ENCODE measurements at places on chromosomes 5 and 9.

DNA sequence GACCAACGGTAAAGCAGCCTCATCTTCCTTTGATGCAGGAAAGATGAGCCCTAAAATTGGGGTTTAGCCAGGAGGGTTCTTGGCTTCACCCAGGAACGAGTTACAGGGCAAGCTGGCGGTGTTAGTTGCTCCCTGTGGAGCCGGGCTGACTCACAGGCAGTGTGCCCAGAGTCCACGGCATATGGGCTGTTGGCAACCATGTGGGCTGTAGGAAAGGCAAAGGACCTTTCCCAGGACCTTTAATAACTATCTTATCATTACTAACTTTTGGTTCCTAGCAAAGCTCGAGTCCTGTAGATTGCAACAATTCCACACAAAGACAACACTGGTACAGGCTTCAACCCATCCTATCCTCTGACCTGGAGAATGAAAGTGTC lies 29.8 kb upstream of the CLPTM1L start:
- no peak for DNase-seq

- no peak for DNase-seq
Measured at GRCh38 chr5:1133510-1134201, 21.8 kb upstream of the SLC12A7 start.

GRCh38 chr5:163506095-163506457 lies 657 bp downstream of the MAT2B start:
- no peak for DNase-seq

GRCh38 chr5:41194339-41194738 lies 19.0 kb downstream of the C6 start:
- DNase-seq, result no peak

- DNase-seq, result no peak
Measured at GRCh38 chr9:34382054-34382453, 5.4 kb upstream of the MYORG start.

- DNase-seq, result no peak
Measured at GRCh38 chr9:81308404-81308803, 380.9 kb downstream of the TLE1 start.

GRCh38 chr9:87275047-87275725 lies 222.5 kb upstream of the DAPK1 start:
- no peak for DNase-seq

DNA sequence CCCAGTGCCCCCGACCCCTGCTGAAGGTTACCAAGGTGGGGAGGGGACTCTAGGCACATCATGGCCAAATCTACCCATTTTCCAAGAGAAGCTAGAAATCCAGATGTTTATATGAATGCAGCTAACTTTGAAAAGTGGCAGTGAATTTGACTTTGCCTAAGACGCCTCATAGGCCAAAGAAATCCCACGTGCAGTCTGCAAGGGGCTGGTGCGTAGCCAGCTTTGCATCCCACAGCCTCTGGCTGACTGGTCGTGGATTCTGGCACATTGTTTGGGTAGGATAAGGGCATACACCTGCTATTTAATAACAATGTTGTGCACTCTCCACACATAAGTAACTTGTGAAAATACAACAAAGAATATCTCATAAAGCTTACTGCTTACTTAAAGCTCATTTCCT lies 3.5 kb upstream of the GADD45G start:
- DNase-seq, result no peak

DNA sequence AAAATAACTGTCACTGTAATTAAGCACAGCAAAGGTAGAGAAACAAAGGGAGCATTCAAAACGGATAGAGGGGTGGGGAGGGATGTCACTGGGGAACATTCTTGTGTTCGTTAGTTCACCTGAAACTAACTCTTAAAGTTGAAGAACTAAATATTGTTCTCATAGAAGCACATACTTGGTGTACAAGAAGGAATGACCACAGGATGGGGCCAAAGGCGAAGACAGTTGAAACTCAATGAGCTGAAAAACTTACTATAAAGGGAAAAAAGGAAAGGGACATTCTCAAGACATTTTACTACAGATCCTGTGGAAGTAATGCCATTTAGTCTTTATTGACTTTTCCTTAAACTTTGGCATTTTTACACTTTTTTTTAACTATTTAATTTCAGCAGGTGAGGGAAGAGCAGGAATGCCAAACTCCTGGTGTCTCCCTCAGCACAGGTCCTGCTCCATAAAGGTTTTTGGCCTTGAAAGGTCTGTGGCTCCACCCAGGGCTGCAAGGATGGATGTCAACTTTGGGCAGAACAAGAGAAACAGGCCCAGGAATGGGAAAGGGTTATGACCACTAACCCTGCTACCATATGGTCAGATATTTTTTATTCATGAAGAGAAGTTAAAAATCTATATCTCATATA lies 197.6 kb upstream of the RASA1 start:
- DNase-seq, result no peak

DNA sequence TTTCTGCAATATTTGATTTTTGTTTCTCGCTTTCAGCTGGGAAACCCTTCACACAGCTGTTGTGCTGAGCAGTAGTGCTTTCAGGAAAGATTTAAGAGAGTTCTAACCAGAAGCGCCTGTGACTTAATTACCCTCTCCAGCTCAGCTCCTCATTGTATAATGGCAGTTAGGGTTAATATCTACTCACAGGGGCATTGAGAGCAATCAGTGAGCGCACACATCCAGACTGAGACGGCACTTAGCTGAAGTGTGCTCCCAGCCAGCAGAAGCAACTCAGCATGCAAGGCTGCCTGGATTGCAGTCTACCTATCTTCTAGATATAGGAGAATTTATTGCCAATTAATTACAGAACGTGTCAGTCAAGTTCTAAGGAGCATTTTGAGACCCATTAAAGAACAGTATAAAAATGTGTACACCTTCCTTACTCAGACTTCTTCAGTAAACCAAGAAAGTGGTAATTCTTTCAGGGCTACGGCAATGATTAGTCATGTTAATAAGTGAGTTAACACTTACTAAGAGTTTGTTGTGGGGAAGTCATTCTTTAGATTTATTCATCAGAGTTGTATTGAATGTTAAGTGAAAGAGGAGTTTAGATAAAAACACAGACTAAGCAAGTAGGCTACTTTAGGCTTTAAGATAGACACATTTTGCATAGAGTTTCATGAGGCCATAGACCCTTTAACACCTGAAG lies 111.7 kb upstream of the PCAT7 start:
- DNase-seq, result no peak

GRCh38 chr5:15420201-15420600 lies 79.8 kb upstream of the FBXL7 start:
- no peak for DNase-seq

DNA sequence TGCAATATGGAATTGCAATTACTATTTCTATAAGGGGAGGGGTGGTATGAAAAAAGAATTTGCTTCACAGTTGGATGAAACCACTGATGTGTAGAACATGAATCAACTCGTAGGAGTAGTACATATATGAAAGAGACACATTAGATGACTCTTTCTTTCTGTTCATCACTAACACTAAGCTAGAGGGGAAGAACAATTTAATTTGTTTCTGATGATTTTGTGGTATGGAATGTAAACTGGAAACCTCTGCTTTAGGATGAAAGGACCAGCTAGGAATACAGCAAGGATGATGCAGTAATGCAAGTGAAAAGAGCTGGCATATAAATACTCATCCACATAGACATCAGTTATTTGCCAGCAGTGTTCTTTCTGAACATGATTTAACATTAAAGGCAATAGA lies 113.4 kb downstream of the PAPPA start:
- no peak for DNase-seq

- no peak for DNase-seq
Measured at GRCh38 chr5:145943674-145944121, 7.3 kb downstream of the SH3RF2 start.

- DNase-seq, result no peak
Measured at GRCh38 chr9:89474939-89475338, 23.0 kb downstream of the SEMA4D start.

DNA sequence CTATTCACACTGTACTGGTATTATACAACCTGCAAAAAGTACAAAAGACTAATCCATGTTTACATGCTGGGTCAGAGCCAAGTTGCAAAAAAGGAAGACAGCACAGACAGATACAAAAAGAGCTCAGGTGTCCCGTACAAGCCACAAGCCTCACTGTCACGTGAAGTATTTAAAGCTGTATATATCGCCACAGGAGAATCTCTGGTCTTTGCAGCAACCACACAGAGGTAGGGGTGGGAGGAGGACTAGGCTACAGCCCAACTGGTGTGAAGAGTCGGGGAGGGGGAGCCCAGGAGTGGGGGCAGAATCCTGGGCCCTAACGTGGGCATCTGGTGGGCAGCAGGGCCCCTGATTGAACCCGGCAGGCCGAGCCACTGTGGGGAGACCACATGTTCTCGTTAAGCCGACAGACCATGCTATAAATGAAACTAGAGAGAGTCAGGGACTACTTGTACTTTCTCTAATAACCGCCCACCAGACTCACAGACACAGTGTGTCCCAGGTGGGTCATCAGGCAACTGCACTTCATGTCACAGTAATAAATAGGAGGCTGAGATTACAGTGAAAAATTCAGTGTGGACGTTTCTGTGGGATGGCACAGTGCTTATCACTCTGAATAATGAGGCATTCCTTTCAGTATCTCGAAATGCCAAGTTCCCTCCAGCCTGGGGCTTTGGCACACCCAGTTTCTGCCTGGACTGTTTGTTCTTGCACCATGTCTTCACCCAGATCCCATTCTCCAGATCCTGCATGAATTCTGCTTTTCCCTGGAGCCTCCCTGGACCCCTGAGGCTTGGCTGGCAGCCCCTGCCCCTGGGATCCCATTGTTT lies 79.3 kb upstream of the SH3PXD2B start:
- no peak for DNase-seq

GRCh38 chr9:35562895-35563780 lies 41.9 kb upstream of the TESK1 start:
- DNase-seq, result no peak

DNA sequence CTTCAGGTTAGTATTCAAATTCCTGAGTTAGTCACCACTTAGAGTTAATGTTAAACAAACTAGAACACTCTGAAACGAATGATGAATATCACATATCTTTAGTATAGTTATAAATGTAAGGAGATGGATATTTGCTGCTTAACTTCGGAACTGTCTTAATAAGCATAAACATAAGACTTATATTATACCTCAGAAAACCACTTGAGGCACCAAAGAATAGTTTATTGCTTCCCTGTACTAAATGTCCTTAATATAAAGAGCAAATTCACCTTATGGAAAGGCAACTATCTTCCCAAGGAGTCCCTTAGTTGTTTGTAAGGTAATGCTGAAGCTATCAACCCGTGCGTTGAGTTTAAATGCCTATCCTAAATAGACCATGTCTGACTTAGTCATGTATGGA lies 300.0 kb upstream of the ADAMTSL1 start:
- no peak for DNase-seq

DNA sequence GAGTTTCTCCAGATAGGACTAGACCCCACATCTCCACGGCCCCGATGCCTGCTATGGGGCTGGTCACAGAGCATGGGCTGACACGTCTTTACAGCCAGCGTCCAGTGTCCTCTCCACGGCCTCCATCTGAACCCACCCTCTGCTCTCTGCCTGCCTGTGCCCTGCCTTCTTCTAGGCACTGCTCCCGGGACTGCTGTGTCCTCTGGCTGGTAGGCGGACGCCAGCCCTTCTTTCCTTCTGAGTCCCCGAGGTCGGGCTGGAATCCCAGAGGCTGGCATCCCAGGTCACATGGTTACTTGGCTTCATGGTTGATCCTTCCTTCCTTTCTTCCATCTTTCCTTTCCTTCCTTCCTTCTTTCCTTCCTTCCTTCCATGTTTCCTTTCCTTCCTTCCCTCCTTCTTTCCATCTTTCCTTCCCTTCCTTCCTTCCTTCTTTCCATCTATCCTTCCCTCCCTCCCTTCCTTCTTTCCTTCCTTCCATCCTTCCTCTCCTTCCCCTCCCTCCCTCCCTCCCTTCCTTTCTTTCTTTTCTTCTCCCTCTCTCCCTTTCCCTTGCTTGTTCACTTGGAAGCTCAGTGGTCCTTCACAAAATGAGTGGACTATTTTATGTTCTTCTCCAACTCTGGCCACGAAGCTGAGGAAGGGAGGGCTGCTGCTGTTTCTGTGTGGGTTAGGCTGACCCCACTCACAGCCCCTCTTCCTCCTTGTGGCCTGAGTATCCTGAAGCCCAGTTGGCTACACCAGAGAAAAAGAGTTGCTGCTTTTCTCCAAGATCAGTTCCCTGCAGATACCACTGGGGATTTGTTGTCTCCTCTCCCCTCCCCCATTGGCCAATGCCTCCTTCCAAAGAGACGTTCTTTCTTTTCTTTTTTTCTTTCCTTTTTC lies 66.8 kb upstream of the NEURL1B start:
- DNase-seq, result no peak

- DNase-seq, result no peak
Measured at GRCh38 chr5:13975246-13975645, 30.8 kb upstream of the DNAH5 start.

DNA sequence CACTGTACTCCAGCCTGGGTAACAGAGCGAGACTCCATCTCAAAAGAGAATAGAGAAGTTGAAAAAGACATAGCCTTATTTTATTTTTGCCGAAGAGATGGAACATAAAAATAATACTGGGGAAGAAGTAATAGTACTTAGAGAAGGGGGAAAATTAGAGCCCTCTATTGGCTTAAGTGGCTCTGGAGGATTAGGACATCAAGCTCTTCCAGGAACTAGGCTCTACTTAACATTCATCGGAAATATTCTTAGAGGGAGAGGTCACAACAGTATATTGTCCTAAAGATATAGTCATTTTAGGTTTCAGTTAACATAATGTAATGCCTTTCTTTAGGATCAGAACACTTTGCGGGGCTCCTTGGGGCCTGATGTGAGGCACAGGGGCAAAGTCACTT lies 86.0 kb upstream of the PLPP1 start:
- DNase-seq, result no peak

GRCh38 chr9:87678650-87679355 lies 47.1 kb upstream of the CTSL start:
- DNase-seq, result no peak

GRCh38 chr5:122237906-122238305 lies 74.1 kb upstream of the SNCAIP start:
- no peak for DNase-seq

DNA sequence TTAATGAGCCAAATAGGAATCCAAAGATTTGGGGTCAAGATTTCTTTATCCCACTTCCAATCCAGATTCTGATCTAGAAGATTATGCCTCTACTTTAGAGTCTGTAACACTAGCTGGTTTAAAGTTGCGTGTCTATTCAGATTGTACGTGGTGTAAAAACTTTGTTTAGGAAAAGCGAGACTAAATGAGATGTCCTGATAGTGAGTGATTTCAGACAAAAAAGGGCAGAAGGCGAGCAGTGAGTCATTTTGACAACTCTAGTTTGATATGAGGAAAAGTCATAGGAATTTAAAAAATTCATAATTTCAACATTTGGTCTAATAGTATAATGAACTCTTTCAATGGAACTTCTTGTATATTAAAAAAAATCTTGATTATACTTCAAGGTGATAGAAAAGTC lies 119.6 kb upstream of the KLF9 start:
- DNase-seq, result no peak
